ENCODE measurements at places on chromosomes 7 and 10. TPM values are rescaled to one million over a fixed set of nuclear protein-coding genes. Genes with fewer than 3 reads are reported as not detected.

DNA sequence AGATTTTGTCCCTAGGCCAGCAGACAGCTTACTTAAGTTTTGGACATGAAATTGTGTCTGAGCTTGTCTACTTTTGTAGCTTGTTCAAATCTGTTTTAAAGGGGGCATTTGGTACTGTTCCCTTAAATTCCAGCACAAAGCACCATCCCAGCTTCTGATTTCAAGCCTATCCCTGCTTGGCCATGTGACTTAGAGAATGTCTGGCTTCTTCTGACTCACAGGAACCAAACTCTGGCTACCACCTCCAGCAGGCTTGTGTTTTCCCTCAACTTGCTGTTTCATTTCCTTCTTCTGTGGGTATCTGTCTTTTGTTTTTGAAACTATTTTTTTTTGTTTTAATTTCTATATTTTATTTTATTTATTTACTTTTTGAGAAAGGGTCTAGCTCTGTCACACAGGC, 97.9 kb upstream of the FZD8 start:
- H3K36me3 ChIP-seq: no peaks in the 10 kb centered on the region
- H3K27ac ChIP-seq: no peak overlapping the region
- H3K27me3 ChIP-seq: no peaks in the 10 kb centered on the region
- no peaks in the 10 kb centered on the region for H3K4me1 ChIP-seq

- no peak overlapping the region for H3K4me3 ChIP-seq
- peak; percentile 45 for DNase-seq
- H3K4me1 ChIP-seq: peaks cover 5% of the 10 kb centered on the region
- peaks cover 9% of the 10 kb centered on the region for H3K27me3 ChIP-seq
- no peak overlapping the region for H3K27ac ChIP-seq
Measured at GRCh38 chr10:47249881-47250280, 50.1 kb upstream of the GDF10 start.

DNA sequence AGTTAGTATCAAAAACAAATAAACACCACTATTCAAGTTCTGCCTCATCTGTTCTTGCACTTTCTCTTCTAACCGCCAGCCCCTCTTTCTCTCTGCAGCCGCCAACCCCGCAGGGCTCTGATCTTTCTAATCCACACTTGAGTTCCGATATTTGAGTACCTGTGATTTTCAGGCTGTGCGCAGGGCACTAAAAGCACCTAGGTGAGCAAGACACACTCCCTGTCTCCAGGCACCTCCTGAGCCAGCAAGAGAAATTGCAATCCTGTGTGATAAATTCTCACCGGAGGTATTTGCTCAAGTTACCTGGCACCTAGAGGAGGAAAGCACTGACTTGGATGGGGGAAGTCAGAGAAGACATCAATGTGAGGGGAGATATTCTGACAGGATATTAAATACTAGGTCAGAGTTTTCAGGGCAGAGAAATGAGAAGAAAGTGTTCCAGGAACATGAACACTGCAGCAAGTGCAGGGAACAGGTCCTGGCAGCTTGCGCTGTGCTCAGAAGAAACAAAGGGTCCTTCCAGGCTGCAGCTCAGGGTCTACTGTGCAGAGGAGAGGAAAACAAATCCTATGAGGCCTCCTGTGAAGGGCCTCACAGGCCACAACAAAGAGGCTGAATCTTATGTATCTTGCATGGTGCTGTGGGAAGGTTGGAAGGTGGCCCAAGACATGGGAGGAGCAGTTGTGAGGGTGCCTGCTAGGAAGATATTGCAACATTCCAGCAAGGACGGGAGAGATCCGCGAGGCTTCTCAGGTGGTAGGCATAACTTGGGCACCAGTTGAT, 568.7 kb upstream of the MGMT start:
- H3K36me3 ChIP-seq: no peaks in the 10 kb centered on the region
- no peak overlapping the region for H3K4me3 ChIP-seq
- H3K27ac ChIP-seq: no peak overlapping the region
- DNase-seq: peak; percentile 15

Gene C7orf57
- 0.36 TPM for total RNA-seq

Gene UROS
- total RNA-seq: 42.0 TPM

Gene DGKI
- total RNA-seq: 1.8 TPM

Data from type B pancreatic cell (in vitro differentiated cells).